ENCODE measurements at places on chromosomes 2 and 18. TPM values are rescaled to one million over a fixed set of nuclear protein-coding genes. Genes with fewer than 3 reads are reported as not detected.

DNA sequence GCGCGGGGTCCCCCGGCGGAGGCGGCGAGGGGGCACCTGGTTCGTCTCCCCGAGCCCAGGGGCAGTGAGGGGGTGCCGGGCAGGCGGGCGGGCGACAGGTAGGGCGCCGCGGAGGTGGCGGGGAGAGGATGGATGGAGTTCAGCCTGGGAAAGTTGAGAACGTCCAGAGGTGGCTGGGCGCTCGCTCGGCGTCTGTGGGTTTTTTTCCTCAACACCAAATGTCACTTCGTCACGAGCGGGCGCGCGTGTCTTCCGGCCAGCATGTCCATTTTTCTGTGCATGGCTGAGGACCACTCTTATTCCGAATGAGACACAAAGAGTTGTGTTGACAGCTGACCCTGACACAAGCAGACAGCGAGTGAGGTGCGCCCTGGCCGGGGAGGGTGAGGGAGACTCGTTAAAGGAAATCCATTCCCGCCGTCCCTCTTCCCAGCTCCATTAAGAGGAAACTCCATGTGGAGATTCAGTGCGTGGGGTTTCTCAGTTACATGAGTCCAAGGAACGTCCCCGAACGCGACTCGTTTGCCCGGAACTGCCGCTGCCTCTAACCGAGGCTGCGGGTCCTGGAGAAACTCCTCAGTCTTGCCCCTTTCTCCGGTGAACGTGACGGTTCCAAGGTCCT, 859 bp downstream of the GREB1L start:
- no peak for DNase-seq

- peak; percentile 78 for DNase-seq
Observed at GRCh38 chr18:62425465-62426190, 97.2 kb upstream of the ZCCHC2 start.

GRCh38 chr2:159156834-159157233, 129.7 kb downstream of the WDSUB1 start:
- no peak for DNase-seq

DNA sequence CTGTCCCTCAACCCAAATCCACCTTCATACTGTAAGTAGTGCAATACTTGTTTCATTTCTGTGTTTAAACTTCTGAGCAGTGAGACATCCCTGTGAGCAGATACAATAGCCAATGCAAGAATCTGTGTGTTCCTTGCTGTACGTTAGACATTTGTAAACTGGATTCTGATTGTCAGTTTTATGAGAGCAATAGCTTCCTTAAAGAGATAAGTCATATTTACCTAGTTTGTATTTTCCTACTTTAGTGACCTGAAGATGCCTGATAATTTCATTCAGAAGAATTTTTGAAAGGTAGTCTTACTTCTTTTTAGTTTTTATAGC, 90.7 kb downstream of the DPP4 start:
- DNase-seq: no peak

- no peak for DNase-seq
Observed at GRCh38 chr2:161166538-161167409, 6.5 kb downstream of the TANK start.

- no peak for DNase-seq
Observed at GRCh38 chr2:127546797-127547196, 11.3 kb downstream of the MYO7B start.

GRCh38 chr2:176959614-176960013, 253.0 kb upstream of the HNRNPA3 start:
- DNase-seq: no peak

DNA sequence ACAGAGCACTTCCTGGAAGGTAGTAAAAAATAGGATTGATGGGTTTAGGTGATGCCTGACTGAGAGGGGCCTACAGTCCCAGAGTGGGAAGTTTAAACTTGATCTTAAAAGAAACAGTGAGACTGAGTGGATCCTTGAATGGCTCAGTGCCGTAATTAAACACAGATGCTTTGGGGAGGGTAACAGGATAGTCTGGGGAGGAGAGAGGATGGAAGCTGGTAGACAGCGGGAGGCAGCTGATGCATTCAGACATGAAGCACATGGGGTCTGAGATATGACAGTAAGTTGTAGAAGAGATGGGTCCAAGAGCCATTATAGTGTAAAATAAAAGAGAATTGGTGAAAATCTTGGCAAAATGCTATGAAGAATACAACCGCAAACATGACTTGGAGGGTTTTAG, 54.4 kb downstream of the AOX1 start:
- DNase-seq: no peak

- DNase-seq: no peak
Observed at GRCh38 chr18:58525928-58526424, 102.9 kb downstream of the ALPK2 start.

- DNase-seq: no peak
Observed at GRCh38 chr2:108911807-108912628, 77.0 kb downstream of the EDAR start.

DNA sequence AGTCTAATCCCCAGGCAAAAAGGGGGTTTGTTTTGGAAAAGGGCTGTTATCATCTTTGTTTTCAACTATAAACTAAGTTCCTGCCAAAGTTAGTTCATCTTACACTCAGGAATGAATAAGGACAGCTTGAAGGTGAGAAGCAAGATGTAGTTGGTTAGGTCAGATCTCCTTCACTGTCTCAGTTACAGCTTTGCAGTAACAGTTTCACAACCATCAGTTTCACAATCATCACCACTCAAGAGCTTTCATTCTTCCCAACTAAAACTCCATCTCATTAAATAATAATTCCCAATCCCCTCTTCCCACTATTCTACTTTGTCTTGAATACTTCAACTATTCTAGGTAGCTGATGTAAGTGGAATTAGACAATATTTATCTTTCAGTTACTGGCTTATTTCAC, 200.9 kb downstream of the NYAP2 start:
- no peak for DNase-seq

DNA sequence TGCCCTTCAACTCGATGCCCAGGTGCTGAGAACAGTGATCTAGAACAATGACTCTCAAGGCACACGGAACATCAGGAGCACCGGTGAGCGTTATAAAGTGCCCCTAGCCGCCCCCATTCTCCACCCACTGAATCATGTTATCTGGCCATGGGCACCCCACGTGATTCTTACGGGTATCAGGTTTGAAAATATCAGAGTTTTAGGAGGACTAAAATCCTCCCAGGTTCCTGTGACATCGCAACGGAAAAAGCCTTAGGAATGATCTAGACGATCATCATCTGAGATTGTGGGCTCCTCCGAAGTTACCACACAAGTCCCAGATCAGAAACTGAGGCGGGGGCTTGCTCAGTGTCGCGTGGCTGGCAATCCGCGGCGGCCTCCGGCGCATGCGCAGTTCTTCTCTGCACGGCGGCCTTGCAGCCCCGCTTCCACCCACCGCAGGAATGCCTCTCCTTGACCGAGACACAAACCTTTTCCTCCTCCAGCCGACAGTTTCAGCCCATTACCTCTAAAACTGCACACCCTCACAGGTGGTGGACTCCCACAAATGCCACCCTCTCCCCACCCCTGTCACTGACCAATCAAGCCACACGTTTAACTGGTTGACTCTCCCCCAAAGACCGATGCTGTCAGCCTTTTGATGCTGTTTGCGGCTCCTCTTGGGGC, 5.8 kb upstream of the MRPL33 start:
- DNase-seq: no peak

CNDP1 gene
- total RNA-seq: not detected

GRCh38 chr2:102932501-102932900, 170.7 kb downstream of the TMEM182 start:
- no peak for DNase-seq

TOGARAM2 gene
- 0.72 TPM for total RNA-seq

DNA sequence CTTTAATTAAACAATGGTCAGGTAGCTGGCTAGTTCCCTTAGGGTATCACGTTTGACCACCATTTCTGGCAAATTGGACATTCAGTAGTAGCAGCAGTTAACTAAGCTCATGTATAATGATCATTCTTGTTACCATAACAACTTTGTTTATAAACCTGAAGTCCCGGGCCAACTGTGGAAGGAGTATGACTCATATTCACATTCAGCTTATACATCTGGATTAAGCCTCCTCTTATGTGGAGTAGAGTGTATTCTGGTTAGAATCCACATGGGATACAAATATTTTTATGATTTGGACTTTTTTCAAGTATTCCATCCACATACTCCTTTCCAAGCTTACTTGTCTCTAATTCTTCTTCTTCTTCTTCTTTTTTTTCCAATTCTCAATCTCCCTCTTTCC, 70.3 kb upstream of the ZSWIM2 start:
- no peak for DNase-seq

GRCh38 chr2:13858626-13859025, 773.9 kb upstream of the LRATD1 start:
- DNase-seq: no peak

DNA sequence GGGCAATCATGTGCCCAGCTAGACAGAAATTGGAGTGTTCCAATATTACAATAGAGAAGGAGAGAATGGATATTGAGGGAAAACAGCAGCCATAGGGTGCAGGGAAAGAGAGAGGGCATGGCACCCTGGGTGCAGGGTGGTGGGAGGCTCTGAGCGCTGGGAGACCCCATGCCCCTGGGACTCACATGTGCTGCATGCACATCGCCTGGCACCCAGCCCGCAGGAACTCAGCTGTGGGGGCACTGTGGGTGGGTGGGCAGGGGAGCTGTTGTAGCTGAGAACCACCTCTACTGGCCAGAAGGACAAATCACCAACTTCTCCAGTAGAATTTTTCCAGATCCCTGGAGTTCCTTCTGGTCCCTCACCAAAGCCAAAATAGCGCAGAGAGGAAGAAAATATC, 7.2 kb upstream of the NEURL3 start:
- peak; percentile 53 for DNase-seq

GRCh38 chr18:58843688-58844035, 21.0 kb upstream of the ZNF532 start:
- no peak for DNase-seq

UGT1A3 gene
- total RNA-seq: not detected

DNA sequence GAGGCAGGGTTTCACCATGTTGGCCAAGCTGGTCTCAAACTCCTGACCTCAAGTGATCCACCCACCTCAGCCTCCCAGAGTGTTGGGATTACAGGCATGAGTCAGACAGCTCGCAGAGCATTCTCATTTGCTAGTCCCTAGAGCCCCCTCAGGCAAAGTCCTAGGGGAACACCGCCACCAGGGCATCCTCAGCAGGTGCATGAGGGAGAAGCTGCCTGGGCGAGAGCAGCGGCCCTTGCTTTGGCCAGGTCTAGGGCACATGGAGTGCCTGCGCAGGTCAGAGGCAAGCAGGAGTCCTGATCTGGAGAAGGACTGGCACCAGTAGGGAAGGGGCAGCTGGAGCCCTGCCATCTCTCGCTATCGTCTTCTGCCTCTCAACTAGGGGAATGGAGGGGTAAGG, 32.4 kb downstream of the NGEF start:
- DNase-seq: no peak

GRCh38 chr2:134576478-134576877, 142.3 kb downstream of the TMEM163 start:
- no peak for DNase-seq

DNA sequence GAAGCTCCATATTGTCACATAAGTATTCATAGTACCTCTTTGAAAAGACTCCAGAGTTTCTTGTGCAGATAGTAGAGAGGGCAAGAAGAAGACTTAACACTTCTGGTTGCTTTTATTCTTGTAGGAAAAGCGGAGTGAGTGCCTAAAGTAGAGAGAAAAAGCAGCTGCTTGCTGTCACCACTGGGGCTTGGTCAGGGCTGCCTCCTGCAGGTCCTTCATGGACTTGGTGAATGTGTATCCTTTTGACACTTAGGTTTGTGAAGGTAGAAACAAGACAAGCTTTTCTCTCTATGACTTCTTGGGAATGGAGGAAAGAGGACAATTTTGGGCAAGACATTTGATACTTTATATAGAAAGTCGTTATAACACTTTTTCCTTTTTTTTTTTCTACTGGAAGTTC, 312.8 kb upstream of the FANCL start:
- DNase-seq: no peak

FASTKD1 gene
- 18.3 TPM for total RNA-seq

CD207 gene
- not detected for total RNA-seq

DNA sequence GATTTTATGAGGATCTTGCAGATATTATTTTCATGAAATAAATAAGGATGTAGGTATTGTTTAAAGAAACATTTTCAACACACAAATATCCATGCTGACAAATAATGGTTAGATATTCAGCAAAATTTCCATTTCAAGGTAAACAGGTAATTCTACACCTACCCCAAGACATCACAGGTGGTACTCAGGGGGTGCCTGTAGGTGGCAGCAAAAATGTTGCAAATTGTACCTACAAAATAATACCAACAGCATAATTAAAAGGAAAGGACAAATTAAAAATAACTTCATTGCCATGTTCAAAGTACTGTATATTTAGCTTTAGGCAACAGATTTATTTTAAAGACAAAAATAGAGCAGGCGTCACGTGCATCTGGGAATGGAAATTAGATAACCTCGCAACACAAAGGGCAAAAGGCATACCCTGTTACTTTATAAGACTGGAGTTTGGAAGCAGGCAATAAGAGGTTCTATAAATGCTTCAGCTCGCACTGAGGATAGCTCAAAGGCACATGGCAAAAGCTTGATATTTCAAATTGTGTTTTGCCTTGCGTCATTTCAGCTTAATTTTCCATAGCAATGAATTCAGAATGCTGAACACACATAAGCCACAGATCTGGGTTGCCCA, 630.5 kb downstream of the TDRD15 start:
- no peak for DNase-seq

GREB1 gene
- 1.1 TPM for total RNA-seq

DNA sequence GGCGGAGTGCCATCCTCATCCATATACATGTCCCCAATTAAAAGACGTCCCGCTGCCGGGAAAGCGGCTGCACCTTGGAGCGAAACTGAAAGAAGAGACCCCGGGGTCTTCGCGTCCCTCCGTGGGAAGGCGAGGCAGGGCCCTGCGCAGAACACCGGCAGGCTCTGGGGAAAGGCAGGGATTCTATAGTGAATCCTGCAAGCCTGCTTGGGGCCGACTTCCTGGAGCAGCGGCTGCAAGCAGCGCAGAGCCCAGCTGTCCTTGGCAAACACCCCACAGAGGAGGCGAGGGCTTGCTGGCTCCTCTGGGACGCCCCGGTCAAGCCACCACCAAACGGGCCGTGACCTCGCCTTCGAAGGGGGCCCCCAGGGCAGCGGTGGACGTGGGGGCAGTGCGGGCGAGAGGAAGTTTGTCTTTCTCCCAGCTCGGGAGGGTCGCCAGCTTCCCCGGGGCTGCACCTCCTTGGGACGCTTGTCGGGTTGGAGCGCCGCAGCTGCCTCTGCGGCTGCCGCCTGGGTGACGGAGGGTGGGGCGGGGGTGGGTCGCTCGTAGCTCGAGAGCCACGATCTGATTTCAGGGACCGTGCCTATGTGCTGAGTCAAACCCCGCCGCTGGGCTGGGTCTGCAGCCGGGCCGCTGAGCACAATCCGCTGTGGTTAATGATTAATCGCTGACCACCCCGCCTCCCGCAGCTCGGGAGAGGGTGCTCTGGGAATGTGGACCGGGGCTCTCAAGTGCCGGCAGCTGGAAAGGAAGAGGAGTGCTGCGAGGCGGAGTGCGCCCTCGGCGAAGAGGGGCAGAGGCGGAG, 486 bp upstream of the GPR39 start:
- DNase-seq: peak; percentile 98

DNA sequence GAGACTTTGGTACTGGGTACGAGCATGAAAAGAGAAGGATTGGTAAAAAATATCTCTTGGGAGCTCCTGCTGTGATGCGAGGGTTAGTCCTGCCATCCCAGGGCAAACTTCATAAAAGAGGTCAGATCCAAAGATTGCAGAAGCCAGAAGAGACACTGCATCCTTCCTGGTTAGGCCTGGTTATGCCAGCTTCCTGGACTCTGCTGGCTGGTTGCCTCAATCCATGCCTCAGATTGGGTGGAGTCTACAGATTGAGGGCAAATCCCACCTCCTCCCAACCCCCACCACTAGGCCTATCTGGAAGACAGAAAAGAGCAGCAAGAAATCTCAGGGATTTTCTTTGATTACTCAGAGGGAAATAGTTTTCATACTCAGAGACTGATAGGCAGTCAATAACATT, 5.3 kb upstream of the ACADL start:
- no peak for DNase-seq

MCEE gene
- 21.4 TPM for total RNA-seq

ASB1 gene
- 27.9 TPM for total RNA-seq
